ENCODE measurements at places on chromosomes 1 and 21.

DNA sequence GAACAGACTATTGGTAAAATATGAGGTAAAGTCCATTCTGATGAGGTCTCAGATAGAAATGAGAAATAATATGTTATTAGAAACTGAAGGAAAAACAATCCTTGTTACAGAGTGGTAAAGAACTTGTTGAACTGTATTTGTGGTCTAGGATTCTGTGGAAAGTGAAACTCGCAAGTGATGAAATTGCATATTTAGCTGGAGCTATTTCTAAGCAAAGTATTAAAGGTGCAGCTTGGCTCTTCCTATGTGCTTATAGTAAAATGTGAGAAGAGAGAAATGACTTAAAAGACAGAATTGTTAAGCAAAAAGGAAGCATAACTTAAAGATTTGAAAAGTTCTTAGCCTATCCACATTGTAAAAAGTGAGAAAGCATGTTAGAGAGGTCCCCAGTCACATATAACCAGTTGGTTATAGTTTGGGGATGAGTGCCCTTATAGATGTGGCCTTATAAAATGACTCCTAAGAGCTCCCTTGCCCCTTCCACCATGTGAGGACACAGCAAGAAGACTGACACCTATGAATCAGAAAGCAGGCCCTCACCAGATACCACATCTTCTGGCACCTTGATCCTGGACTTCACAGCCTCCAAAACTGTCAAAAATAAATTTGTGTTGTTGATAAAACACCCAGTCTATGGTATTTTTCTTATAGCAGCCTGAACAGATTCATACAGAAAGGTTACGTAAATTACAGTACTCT lies 24.8 kb downstream of the PHTF1 start:
- DNase-seq = no peak

DNA sequence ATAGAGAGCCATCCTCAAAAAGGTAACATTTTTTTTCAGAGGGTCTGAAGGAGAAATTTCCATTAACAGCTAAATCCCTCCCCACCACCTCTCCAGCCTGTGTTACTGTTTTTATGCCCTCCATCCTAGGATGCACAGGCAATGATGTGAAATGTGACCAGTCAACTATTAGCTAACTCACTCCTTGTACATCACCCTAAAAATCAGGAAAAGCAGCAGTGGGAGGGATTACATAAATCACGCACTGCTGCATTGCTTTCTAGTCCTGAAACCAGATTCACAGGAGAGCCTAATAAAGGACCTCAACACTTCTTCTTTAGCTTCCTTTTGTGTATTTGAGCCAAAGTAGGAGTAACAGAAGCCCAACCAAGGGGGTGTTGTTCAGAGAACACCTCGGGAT lies 66.3 kb downstream of the LMO4 start:
- DNase-seq = no peak

- DNase-seq = no peak
These were observed 21.2 kb upstream of the MTR start for GRCh38 chr1:236773919-236774318.

- DNase-seq = no peak
These were observed 31.6 kb downstream of the BRWD1 start for GRCh38 chr21:39281853-39282252.

DNA sequence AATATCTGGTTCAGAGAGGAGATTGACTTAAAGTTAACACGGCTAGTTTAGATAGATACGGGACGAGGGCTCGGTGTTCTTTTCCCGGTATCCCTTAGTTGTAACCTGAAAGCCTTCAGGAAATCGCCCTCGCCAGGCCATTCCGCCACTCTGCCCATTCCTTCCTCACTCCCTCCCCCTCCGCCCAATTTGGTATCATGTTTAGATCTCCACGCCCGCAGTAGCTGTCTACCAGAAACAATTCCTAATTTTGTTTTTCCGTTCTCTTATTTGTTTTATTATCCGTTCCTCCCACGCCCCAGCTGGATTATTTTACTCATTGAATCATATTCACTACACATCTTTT lies 685 bp upstream of the VAMP4 start:
- no peak for DNase-seq

- DNase-seq = no peak
These were observed 14.9 kb downstream of the MAP3K7CL start for GRCh38 chr21:29145354-29145782.

DNA sequence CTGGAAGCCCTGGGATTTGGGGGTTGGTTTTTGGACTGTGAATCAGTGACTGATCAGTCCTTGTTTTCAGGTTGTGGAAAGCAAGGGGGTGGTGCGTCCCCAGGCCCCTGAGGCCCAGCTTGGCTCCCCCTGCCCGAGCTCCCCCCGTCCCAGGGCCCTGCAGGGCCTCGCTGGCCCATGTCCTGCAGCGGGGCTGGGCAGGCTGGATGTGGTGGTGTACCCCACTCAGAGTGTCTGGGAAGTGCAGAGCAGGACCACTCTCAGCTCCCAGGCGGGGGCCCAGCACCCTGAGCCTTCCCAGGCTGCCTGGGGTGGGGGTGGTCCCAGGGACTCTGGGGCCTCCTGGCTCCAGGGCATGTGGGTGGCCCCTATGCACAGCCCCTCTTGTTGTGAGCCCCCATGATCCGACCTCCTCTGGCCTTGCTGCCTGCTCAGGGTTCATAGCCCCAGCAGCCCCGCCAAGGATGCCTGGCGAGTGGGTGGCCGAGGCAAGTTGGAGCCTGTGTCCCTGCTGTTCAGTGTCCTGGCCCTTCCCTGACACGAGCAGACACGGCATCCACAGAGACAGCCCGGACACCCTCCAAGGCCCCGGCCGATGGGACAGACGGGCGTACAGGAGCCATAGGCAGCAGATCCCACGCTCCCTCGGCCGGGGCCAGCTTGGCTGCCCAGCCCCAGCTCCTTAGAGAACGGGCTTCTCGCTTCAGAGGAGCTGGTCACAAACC lies 37.9 kb downstream of the SLX9 start:
- DNase-seq = no peak
